ENCODE measurements at places on chromosomes 4 and X. TPM values are rescaled to one million over a fixed set of nuclear protein-coding genes. Genes with fewer than 3 reads are reported as not detected.
A peak's percentile ranks its signal among the peaks of the same experiment; 100 is the strongest.

The FAM149A gene
- 14.6 TPM for total RNA-seq

The H2BW2 gene
- not detected for total RNA-seq

The AP1S2 gene
- total RNA-seq, result 117 TPM

The NXF3 gene
- total RNA-seq, result 0.32 TPM

The ADH1B gene
- total RNA-seq, result 157 TPM

The BDH2 gene
- total RNA-seq, result 20.1 TPM

GRCh38 chr4:24885342-24885741 lies 27.5 kb downstream of the CCDC149 start:
- DNase-seq, result no peak

- peak; percentile 66 for DNase-seq
Observed at GRCh38 chr4:153152501-153153338, 51.5 kb upstream of the TRIM2 start.

DNA sequence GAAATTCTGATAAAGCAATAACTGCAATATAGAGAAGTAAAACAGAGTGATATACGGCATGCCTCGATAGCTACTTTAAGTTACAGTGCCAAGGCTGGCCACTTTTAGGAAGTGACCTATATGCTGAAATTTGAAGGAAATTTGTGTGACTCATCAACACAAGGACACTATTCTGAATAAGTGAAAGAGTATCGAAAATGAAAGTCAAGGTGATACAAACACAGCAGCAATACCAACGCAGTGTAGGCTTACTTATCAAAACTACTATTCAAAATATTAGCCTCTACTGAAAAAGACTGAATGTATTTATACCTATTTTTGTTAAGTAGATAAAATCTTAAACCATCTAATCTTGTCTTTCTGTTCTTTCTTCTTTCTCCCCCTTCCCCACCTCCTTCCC lies 459.9 kb upstream of the GNPDA2 start:
- DNase-seq, result no peak

DNA sequence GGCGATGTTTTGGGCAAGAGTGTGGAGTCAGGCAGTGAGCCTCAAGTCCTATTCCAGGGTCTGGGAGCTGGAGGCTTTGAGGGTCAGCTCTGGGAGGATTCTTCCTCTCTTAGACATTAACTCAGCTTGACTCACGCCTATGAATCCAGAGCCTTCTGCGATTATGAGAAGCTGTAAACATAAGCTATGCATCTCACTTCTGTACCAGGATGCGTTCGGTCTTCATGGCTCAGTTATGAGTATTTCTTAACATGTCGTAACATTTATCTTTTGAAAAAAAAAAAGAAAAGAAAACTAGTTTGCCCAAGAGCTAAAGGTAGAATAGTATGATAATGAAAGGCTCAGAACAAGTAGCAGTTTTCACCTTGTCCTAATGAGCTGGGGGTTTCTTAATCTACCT lies 4.6 kb downstream of the SHROOM2 start:
- no peak for DNase-seq

DNA sequence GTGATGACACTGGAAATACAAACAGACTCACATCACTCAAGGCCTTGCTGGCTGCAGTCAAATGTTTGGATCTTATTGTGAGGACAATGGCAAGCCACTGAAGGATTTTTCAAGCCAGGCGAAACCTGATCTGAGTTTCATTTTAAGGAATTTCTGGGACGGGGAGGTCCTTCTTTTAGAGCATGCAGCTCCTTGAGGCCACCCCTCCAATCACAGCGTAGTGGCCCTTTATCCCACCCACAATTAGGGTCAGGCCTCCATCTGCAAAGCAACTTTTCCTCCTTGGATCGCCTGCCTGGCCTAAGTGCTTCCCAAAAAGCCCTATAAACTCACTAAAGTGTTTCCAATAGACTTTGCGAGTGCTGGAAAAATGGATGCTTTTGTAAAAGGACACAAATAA lies 115.5 kb downstream of the EFHC2 start:
- no peak for DNase-seq

DNA sequence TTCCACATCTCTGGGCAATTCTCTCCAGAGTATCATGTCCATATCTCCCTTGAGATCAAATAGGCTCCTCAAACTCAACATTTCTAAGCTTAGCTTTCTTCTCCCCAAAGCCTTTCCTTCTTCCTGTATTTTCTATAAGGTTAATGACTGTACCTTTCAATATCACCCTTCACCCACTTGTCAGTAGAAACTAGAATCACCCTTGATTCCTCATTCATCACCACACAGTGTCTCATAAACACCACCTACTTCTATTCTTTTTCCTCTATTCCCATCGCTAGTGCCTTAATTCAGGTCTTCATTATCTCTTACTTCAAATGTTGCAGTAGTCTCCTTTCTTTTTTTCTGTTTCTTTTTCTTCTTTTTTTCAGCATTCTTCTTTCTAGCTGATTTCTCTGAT lies 28.3 kb upstream of the SMS start:
- no peak for DNase-seq

All from Right ventricle myocardium superior (tissue), 1 donor.